GM12864 (cell line): ENCODE measurements at places on chromosomes 2 and 18.

GRCh38 chr2:186423481-186423880 is 62.6 kb upstream of the ZC3H15 start:
- no peak for DNase-seq

GRCh38 chr2:62266433-62267038 is 70.6 kb downstream of the B3GNT2 start:
- no peak for DNase-seq

DNA sequence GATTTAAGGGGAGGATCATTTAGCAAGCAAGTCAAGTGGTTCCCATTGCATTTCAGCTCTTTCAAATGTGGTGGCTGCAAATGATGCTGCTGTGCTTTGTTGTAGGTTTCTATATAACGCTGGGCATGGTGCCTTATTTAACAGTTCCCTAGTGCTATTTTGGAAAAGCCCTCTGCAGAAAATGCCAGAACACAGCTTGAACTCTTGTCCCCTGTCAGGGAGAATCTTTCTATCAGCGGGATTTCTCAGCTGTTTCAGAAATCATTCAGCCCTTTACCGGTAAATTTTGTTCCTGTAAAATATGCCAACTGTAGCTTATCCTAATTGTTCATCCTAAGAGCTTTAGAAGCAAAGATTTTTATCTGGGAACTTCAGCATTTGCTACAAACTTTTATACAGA is 77.8 kb upstream of the DTNA start:
- DNase-seq: no peak

- DNase-seq: no peak
Observed at GRCh38 chr18:57954935-57955334, 89.1 kb upstream of the NEDD4L start.

- no peak for DNase-seq
Observed at GRCh38 chr2:176385219-176385759, 116.0 kb downstream of the MTX2 start.

- no peak for DNase-seq
Observed at GRCh38 chr2:202025816-202026215, 7.8 kb upstream of the FZD7 start.

DNA sequence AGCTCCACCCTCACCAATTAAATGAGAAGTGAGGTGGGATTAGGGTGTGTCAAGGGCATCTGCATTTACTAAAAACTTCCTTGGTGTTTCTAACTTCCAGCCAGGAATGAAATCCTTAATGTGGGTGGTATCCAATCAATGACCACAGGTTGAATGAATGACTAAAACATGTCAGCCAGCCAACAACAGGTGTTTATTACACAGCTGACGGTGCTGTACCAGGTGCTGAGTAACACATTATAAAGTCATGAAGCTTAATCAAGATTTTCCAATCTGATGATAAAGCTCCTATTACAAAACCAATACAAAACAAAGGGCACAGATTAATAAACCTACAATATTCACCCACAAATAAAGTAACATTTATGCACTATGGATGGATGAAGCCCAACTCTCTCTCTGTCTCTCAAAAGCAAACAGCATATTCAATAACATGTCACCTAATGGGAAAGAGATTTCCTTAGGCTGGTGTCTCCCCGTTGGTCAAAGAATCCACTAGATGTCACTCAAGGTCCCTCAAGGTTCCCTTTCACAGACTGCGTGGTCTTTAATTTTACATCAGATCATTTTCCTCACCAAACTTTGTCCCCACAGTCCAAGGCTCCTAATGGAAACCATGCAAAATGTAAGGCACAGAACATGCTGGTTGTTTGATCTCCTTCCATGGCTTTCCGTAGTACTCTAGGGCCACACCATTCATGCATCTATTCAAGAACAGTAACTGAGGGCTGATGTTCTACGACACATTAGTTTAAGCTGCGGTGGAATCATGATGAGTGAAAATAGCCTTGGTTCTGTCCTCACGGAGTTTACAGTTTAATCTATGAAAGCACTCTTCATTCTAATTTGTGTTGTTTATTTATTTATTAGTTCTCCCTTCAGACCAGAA is 6.4 kb upstream of the PTPN4 start:
- no peak for DNase-seq

GRCh38 chr2:2879781-2880180 is 497.8 kb downstream of the EIPR1 start:
- no peak for DNase-seq

DNA sequence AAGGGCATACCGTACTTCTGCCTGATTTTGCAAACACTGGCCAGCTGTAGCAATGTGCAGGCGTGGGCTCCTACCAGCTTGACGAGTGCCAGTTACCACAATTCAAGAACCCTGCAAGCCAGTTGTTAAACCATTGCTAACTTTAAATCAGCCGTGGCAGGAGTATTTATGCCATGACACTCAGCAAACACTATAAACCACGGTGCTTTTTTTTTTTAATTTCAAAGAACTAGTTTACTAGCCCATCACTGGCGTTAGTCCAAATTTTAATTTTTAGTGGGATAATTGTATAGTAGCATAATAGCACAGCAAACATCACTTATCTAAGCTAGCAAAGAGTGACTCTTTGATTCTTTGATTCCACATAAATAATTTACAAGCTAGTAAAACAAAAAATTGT is 111.1 kb downstream of the COL4A4 start:
- no peak for DNase-seq

DNA sequence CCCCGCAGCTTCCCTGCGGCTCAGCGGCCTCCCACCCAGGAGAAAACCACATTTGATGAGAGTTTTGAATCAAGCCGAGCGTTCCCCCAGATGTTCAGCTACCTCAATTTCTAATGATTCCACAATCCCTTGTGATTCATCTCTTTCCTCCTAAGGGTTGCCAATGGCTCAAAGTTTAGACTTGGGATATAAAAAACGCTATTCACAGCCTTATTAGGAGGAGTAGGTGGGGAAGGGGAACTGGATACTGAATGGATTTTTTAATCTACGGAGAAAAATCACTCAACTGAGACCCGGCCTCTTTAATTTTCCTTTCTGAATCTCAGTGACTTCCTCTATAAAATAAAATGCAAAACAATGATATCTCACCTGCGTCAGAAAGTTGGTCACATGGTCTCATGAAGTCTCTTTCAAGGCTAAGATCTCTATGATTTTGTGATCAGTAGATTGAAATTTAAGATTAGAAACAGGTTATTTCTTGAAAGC is 192.6 kb upstream of the TCF4 start:
- DNase-seq: no peak

- DNase-seq: no peak
Observed at GRCh38 chr2:151922845-151923666, 94.8 kb upstream of the ARL5A start.

GRCh38 chr2:21866316-21866715 is 742.5 kb downstream of the TDRD15 start:
- DNase-seq: no peak

- DNase-seq: no peak
Observed at GRCh38 chr18:57784034-57784800, 18.9 kb downstream of the ATP8B1 start.

DNA sequence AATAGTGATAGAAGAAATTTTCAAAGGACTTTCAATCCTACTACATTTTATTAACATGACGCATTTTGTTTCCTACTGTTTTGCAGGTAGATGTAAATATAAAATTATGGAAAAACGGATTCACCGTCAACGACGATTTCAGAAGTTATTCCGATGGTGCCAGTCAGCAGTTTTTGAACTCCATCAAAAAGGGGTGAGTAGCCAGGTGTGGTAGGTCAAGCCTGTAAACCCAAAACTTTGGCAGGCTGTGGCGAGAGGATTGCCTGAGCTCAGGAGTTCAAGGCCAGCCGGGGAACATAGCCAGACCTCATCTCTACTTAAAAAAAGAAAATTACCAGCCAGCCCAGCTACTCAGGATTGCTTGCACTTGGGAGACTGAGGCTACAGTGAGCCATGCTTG is 33.0 kb upstream of the MFSD2B start:
- DNase-seq: no peak

DNA sequence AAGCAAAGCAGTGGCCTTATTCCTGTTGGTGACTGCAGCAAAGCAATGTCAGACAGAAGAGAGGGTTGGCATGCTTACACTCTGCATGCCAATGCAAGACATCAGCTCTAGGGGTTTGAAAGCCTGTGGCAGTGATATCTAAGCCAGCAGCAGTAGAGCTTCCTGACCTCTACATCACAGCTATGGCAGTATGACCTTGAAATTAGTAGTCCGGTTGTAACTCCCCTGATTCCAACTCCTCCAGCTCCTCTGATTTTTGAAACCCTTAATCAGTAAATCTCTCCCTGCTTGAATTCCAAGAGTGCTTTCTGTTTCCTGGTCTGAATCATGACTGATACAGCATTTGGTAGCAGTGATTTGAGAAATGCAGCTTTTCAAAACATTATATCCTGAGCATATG is 60.0 kb upstream of the LRP1B start:
- no peak for DNase-seq

DNA sequence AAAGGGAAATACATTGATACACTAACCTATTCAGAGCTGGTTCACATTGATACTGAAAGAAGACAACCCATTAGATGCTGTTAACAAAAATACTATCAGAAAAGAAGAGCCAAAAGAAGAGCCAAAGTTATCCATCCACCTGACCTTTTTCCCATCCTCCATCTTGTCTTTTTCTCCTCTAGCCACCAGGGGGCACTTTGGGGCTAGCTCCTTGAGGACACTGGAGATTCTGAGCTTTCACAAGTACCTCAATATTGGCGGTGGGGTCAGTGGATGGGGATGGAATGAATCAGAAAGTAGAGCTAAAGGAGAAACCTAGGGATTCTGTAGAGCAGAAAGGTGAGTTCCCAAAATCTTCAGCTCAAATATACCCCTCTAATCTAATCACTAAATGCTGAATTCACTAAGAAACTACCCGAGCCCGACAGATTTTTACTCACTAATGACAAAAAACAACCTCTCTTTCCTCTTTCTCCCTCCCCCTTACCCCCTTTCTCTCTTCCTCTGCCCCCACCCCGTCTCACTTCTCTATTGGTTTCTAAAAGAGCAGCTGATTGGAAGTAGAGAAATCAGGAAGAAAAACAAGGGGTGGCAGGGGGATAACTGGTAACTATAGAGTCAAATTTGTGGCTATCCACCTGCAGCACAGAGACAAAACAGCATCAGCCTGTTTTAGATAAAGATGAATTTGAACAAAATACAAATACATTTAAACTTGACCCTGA is 203.3 kb downstream of the TCF4 start:
- DNase-seq: peak; percentile 4

- no peak for DNase-seq
Observed at GRCh38 chr2:168944065-168944464, 43.0 kb downstream of the G6PC2 start.

DNA sequence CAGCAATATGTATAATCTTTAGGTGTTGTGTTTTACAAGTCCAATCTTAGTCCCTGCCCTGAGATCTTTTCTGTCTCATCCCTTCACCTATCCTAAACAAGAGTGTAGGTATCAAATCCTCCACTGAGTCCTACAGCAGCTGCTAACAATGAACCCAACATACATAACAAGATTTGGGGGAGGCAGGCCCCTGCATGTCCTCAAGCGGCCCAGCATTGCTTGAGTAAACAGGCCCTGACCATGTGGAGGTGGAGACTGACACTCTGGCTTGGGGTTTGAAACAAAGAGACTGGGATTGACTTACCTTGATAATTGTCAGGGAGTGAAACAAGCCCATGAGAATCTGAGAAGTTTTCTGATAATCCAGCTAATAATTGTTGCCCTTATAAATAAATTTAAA is 213.4 kb downstream of the STK39 start:
- no peak for DNase-seq

DNA sequence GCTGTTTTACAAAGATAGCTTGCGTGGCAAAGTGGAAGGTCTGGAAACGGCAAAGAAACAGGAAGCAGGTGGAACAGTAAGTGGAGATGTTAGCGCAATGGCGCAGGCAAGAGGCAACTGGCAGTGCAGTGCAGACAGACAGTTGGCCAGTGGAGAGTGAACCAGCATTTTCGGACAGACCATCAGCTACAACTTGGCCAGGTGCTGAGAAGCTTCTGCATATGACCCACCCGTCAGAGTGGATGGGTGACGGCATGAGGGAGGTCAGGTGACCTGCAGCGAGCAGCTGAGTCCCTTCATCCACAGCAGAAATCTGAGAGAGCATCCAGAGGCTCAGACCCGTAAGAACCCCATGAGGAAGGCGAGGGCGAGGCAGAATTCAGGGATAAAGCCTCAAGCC is 33.8 kb downstream of the NPC1 start:
- no peak for DNase-seq

GRCh38 chr2:179106676-179107428 is 56.9 kb upstream of the CCDC141 start:
- no peak for DNase-seq

- no peak for DNase-seq
Observed at GRCh38 chr2:62806231-62806630, 100.7 kb downstream of the EHBP1 start.

DNA sequence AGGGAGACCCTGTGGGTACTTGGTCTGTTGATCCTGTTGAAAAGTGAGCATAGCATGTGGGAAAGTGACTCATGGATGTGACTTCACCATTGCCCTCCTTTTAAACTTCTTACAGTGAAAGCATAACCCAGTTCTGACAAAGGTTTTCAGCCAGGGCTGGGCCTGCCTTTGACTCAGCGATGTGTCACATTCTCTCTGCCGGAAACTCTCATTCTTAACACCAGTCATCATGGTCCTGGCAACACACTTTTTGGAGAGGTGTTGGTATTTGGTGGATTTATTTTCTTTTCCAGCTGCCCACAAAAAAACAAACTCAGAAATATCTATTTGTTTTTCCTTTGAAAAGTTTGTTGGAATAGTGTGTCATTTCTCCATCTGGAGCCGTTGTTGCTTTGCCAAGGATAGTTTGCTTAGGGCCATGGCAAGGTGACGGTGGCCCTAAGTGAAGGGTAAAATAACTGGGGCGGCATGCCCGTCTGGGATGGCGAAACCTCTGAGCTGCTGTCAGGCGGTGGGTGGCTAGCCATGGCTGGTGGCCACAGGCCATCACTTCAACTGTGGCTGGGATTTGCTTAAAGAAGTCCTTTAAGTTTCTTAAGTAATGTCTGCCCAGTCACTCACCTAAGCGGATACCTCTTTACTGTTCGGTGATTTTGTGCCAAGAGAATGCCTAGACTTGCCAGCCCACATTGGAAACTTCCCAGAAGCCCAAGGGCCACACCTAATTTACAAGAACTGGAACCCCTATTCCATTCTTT is 123.3 kb downstream of the LTBP1 start:
- no peak for DNase-seq

DNA sequence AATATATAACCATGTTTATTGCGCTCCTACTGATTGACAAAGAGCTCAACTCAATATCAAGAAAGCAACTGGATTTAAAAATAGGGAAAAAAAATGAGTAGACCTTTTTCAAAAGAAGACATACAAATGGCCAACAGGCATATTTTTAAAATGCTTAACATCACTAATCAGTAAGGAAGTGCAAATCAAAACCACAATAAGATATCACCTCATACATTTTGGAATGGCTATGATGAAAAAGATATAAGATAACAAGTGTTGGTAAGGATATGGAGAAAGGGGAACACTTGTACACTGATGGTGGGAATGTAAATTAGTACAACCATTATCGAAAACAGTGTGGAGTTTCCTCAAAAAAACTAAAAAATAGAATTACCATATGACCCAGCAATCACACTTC is 5.6 kb upstream of the GALNT5 start:
- DNase-seq: no peak

GRCh38 chr2:69271831-69272257 is 115.2 kb downstream of the GFPT1 start:
- no peak for DNase-seq
